ENCODE measurements at places on chromosomes 1 and 21. TPM values are rescaled to one million over a fixed set of nuclear protein-coding genes. Genes with fewer than 3 reads are reported as not detected.

Gene CASQ2
- 1.6 TPM for polyA plus RNA-seq

Gene EPHA10
- 3.9 TPM for polyA plus RNA-seq

Gene AK5
- polyA plus RNA-seq, result 0.64 TPM

Gene S100A9
- polyA plus RNA-seq, result 228 TPM

Gene THBS3
- polyA plus RNA-seq, result 147 TPM

Gene AMY2A
- polyA plus RNA-seq, result not detected

Gene C1orf56
- 8.3 TPM for polyA plus RNA-seq

Gene S100A12
- 9.1 TPM for polyA plus RNA-seq

Gene TRIM63
- polyA plus RNA-seq, result 0.16 TPM

Gene FCER1G
- 127 TPM for polyA plus RNA-seq

Gene OLIG2
- polyA plus RNA-seq, result not detected

Gene SH3D21
- 18.4 TPM for polyA plus RNA-seq

Gene LRRC71
- 1.2 TPM for polyA plus RNA-seq

Gene ZBTB8A
- polyA plus RNA-seq, result 1.3 TPM

Gene COL6A1
- polyA plus RNA-seq, result 490 TPM

Gene FAM78B
- 0.51 TPM for polyA plus RNA-seq

Gene TMPRSS2
- polyA plus RNA-seq, result not detected

Gene HAX1
- 180 TPM for polyA plus RNA-seq

Gene SOD1
- 1,018 TPM for polyA plus RNA-seq

Gene NECTIN4
- polyA plus RNA-seq, result 0.10 TPM

Gene GUCA2A
- not detected for polyA plus RNA-seq

Gene LRRN2
- polyA plus RNA-seq, result 3.5 TPM

Gene A3GALT2
- not detected for polyA plus RNA-seq

Gene CLDN8
- polyA plus RNA-seq, result not detected

Gene HIVEP3
- 6.9 TPM for polyA plus RNA-seq

Gene SEMA4A
- polyA plus RNA-seq, result 3.1 TPM

Gene NR5A2
- polyA plus RNA-seq, result 0.40 TPM

Gene MAP3K7CL
- polyA plus RNA-seq, result 10.6 TPM

Gene GCSAML
- polyA plus RNA-seq, result 0.03 TPM

Gene PEAR1
- 6.2 TPM for polyA plus RNA-seq

Gene XKR8
- polyA plus RNA-seq, result 5.3 TPM

Gene TAS1R3
- 0.61 TPM for polyA plus RNA-seq

Gene ALPL
- polyA plus RNA-seq, result 338 TPM

Gene PCBP3
- polyA plus RNA-seq, result 15.8 TPM

Gene CFAP107
- not detected for polyA plus RNA-seq

Gene WDR77
- polyA plus RNA-seq, result 47.2 TPM

Gene LMX1A
- not detected for polyA plus RNA-seq

Gene ALX3
- not detected for polyA plus RNA-seq

Gene KLHL20
- polyA plus RNA-seq, result 4.6 TPM

Gene PPOX
- polyA plus RNA-seq, result 150 TPM

Gene CA14
- polyA plus RNA-seq, result 0.51 TPM
